ENCODE measurements at places on chromosomes 5 and 9. TPM values are rescaled to one million over a fixed set of nuclear protein-coding genes. Genes with fewer than 3 reads are reported as not detected.
A peak's percentile ranks its signal among the peaks of the same experiment; 100 is the strongest.

- DNase-seq = no peak
- H3K27me3 ChIP-seq = no peaks in the 10 kb centered on the region
- no peak overlapping the region for H3K4me3 ChIP-seq
- H3K27ac ChIP-seq = no peak overlapping the region
- H3K36me3 ChIP-seq = no peaks in the 10 kb centered on the region
These were observed 489.3 kb downstream of the ANXA1 start for GRCh38 chr9:73640971-73641370.

GRCh38 chr5:11130131-11130530 lies 369.1 kb upstream of the DAP start:
- H3K4me3 ChIP-seq = no peak overlapping the region
- peaks cover 5% of the 10 kb centered on the region for H3K4me1 ChIP-seq
- no peaks in the 10 kb centered on the region for H3K27me3 ChIP-seq
- H3K27ac ChIP-seq = no peak overlapping the region
- H3K36me3 ChIP-seq = no peaks in the 10 kb centered on the region

DNA sequence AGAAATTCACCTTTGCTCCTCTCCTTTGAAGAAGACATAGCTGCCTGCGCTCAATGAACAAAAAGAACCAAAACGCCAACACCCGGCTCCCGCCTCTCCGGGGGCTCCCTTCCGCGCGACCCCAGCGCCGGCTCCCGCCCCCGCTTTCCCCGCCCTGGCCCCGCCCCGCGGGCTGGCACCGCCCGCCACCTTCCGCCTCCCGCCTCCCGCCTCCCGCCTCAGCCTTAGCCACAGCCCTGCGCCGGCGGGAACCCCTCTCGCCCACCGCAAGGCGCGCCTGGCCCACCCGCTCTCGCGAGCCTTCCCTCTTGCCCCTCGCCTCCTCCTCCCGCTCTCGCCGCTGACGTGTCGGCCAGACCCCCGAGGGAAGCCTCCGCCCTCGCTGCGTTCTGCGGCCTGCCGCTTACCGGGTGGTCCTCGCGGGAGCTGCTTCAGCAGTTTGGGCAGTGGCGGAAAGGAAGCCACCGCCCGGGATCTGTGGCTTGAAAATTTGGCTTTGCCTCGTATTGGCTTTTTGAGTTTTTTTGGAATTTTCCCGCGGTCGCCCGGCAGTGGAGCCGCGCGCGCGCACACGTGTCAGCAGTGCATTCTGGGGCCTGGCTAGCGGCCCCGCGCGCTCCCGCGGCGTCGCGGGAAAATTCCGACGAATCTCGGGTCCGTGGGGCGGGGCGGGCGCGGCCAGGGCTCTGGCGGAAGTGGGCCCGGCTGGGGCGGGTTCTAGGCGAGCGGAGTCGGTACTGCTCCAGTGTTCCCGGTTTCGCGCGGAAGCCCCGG lies at the start of gene FANCC:
TSS of gene FANCC (minus strand) at position 591 of the 774 bp plus-strand sequence. CDS start 68,418 bp downstream, outside the sequence.
- H3K4me1 ChIP-seq = peaks cover 10% of the 10 kb centered on the region
- H3K36me3 ChIP-seq = no peaks in the 10 kb centered on the region
- H3K27ac ChIP-seq = peak within 1 kb of the TSS; percentile 96
- H3K4me3 ChIP-seq = peak within 1 kb of the TSS; percentile 98

Gene PAEP
- total RNA-seq = not detected

DNA sequence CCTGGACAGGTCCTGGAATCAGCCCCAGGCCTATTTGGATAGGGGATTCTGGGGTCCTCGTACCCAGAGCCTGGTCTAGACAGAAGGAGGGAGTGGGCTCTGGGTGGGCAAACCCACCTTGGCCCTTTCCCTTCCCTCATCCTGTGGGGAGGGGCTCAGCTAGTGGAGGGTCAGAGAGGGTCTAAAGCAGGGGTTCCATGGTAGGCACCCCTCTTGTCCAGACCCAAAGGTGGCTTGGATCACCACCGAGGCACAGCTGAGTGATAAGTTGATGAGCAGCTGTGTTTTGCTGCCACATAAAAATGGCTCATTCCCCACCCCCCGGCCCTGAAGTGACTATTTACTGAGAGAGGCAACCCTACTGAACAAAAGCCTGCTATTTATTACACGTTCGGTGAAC lies 53.8 kb upstream of the KCNMB1 start:
- DNase-seq = no peak
- H3K4me1 ChIP-seq = no peaks in the 10 kb centered on the region
- no peaks in the 10 kb centered on the region for H3K27me3 ChIP-seq
- no peak overlapping the region for H3K27ac ChIP-seq
- H3K36me3 ChIP-seq = no peaks in the 10 kb centered on the region
- H3K4me3 ChIP-seq = no peak overlapping the region

- H3K27ac ChIP-seq = no peak overlapping the region
- DNase-seq = no peak
- no peaks in the 10 kb centered on the region for H3K36me3 ChIP-seq
- H3K4me3 ChIP-seq = no peak overlapping the region
- H3K4me1 ChIP-seq = no peaks in the 10 kb centered on the region
- H3K27me3 ChIP-seq = no peaks in the 10 kb centered on the region
These were observed 12.8 kb upstream of the LCP2 start for GRCh38 chr5:170310256-170310926.

Gene DAB2IP
- 19.8 TPM for total RNA-seq

- H3K27me3 ChIP-seq = no peaks in the 10 kb centered on the region
- H3K36me3 ChIP-seq = no peaks in the 10 kb centered on the region
- no peak overlapping the region for H3K4me3 ChIP-seq
- H3K27ac ChIP-seq = no peak overlapping the region
- no peaks in the 10 kb centered on the region for H3K4me1 ChIP-seq
These were observed 1941.1 kb upstream of the CDH6 start for GRCh38 chr5:29252390-29252789.

DNA sequence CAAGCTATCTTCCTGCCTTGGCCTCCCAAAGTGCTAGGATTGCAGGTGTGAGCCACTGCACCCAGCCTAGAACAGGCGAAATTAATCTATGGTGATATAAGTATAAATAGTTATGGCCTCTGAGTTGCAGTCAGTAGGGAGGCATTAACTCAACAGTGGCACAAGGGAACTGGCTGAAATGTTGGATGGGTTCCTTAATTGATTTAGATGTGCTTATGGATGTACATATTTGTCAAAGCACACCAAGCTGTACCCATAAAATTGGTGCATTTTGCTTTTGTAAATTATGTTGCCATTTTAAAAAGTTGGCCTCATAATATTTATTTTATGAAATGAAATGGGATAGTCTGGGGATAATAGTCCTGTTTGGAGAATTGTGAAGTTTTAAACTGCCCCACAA lies 36.8 kb upstream of the GLIPR2 start:
- no peak for DNase-seq
- H3K36me3 ChIP-seq = no peaks in the 10 kb centered on the region
- no peak overlapping the region for H3K4me3 ChIP-seq
- H3K27me3 ChIP-seq = no peaks in the 10 kb centered on the region
- no peak overlapping the region for H3K27ac ChIP-seq
- no peaks in the 10 kb centered on the region for H3K4me1 ChIP-seq

GRCh38 chr9:125361837-125362531 lies 100.4 kb downstream of the GAPVD1 start:
- no peaks in the 10 kb centered on the region for H3K4me1 ChIP-seq
- no peaks in the 10 kb centered on the region for H3K27me3 ChIP-seq
- no peak for DNase-seq
- H3K27ac ChIP-seq = no peak overlapping the region
- H3K36me3 ChIP-seq = peaks cover 17% of the 10 kb centered on the region
- H3K4me3 ChIP-seq = no peak overlapping the region

GRCh38 chr9:13857521-13857920 lies 456.4 kb downstream of the NFIB start:
- H3K4me1 ChIP-seq = no peaks in the 10 kb centered on the region
- H3K36me3 ChIP-seq = no peaks in the 10 kb centered on the region
- DNase-seq = no peak
- no peak overlapping the region for H3K27ac ChIP-seq
- no peak overlapping the region for H3K4me3 ChIP-seq
- H3K27me3 ChIP-seq = no peaks in the 10 kb centered on the region

DNA sequence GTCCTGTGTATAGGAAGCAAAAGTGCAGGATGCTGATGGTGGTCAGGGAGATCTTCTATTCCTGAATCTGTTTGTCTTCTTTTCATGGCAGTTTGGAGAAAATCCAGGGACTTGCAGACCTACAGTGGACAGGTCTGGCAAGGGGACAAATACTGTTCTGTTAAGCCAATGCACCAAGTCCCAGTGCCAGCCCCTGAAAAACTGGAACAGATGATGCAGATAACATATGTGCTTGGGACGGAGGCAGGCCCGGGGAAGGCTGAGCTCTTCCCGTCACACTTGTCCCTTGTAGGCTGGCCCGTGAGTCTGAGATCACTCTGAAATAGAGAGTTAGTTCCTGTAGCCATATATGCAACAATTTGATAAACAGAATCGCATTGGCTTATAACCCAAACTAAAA lies 265.7 kb downstream of the MTRR start:
- no peak for DNase-seq
- no peak overlapping the region for H3K27ac ChIP-seq
- H3K4me1 ChIP-seq = no peaks in the 10 kb centered on the region
- no peaks in the 10 kb centered on the region for H3K27me3 ChIP-seq

DNA sequence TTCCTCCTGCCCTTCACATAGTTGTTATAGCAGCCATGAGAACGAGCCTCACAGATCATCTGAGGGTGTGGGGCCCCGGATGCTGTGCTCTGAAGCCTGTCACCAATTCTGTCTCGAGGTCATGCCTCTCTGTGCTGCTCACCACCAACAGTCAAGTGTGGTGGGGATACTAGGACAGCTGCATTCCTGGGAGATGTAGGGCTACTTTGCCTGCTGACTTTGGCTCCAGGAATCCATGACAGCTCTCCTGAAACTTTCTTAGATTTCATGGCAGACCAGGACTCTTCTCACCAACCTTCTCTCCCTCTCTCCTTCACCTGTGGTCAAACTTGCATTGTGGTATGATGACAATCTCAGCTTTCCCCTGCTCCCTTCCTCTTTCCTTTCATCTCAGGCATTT lies 395.9 kb downstream of the PSAT1 start:
- no peaks in the 10 kb centered on the region for H3K27me3 ChIP-seq
- H3K4me1 ChIP-seq = no peaks in the 10 kb centered on the region
- H3K4me3 ChIP-seq = no peak overlapping the region
- no peak for DNase-seq
- H3K27ac ChIP-seq = no peak overlapping the region
- H3K36me3 ChIP-seq = no peaks in the 10 kb centered on the region

DNA sequence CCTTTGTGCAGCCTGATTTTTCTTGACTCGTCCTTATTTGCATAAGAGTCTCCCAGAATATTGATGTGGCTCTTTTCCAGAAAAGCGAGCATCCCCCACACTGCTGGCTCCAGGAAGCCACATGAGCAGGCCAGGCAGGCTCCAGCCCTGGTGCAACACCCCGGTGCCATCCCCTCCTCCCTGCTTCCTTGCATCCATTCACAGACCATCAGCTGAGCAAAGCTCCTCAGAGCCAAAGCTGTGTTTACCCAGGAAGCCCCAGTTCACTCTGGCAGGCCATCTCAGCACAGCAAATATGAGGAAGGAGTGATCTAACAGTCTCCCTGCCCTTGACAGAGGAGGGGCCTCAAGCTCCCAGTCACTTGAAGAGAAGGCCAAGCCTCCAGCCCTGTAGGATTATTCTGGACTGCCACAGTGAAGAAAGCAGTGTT lies 34.4 kb downstream of the INSYN2B start:
- H3K36me3 ChIP-seq = no peaks in the 10 kb centered on the region
- H3K4me3 ChIP-seq = no peak overlapping the region
- no peaks in the 10 kb centered on the region for H3K27me3 ChIP-seq
- no peak overlapping the region for H3K27ac ChIP-seq
- DNase-seq = no peak

Gene SPINK7
- total RNA-seq = not detected

Gene NME5
- 2.0 TPM for total RNA-seq

Gene OMD
- total RNA-seq = 0.19 TPM

Gene FOXD4L3
- total RNA-seq = not detected

Gene PCDHB11
- 7.5 TPM for total RNA-seq

Gene SGCD
- total RNA-seq = 0.28 TPM

Gene C1QTNF3
- 3.0 TPM for total RNA-seq

Gene IFNA7
- total RNA-seq = not detected

GRCh38 chr5:158464383-158464782 lies 605.4 kb upstream of the CLINT1 start:
- DNase-seq = no peak
- no peaks in the 10 kb centered on the region for H3K4me1 ChIP-seq
- H3K27ac ChIP-seq = no peak overlapping the region
- H3K27me3 ChIP-seq = no peaks in the 10 kb centered on the region
- no peak overlapping the region for H3K4me3 ChIP-seq

Gene KIAA0825
- 2.0 TPM for total RNA-seq

DNA sequence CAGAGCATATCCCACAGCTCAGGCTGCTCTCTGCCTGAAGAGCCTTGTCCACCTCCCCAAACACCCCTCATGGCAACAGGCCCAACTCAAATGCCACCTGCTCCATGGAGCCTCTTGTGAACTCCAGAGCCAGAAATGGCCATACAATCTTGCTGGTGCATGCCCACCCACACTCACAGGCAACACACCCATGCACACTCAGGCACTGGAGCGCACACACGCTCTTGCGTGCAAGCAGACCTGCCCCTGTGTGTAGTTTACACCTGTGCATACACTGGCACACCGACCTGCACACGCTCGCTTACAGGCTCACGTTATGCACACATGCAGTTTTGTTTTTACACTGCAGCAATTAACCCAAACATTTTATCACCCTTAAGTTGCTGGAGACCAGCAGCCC lies 40.0 kb downstream of the HRH2 start:
- H3K27me3 ChIP-seq = no peaks in the 10 kb centered on the region
- no peak for DNase-seq
- H3K4me3 ChIP-seq = no peak overlapping the region
- no peaks in the 10 kb centered on the region for H3K36me3 ChIP-seq
- no peaks in the 10 kb centered on the region for H3K4me1 ChIP-seq
- no peak overlapping the region for H3K27ac ChIP-seq

DNA sequence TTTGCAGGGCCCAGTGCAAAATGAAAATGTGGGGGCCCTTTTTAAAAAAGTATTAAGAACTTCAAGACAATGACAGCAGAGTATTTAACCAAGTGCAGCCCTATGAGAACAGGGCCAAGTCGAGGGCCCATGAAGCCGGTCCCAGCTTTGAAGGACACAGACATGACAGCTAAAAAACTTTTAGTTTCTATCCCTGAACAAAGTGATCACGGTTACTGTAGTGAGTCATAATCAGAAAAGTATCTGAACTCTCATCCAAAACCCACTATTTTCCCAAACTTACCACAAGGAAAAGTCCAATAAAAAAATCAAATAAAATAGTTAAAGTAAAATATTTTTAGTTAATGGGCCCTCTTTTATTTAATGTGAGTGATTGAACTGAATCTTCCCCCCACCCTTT lies 126.0 kb downstream of the MEF2C start:
- H3K27ac ChIP-seq = no peak overlapping the region
- no peak for DNase-seq
- no peaks in the 10 kb centered on the region for H3K4me1 ChIP-seq
- no peaks in the 10 kb centered on the region for H3K36me3 ChIP-seq
